GM23338 (cell line): ENCODE measurements at places on chromosomes 7 and 10.
A peak's percentile ranks its signal among the peaks of the same experiment; 100 is the strongest.

DNA sequence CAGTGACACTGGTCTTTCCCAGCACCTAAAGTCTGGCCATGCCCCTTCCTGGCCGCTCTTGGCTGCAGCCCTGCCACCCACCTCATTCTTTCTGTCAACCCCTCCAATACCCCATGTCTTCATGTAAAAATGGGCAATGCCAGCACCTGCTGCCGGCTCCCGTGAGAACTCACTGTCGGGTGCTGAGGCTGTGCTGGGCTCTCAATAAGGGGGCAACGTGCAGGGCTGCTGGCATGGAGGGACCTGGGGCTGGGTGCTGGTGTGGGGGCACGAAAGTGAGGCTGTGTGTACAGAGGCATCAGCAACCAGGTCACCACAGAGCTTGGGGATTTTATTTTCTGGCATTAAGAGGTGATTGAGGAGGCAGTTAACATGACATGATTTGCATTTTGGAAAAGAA, 65.3 kb downstream of the ALOX5 start:
- no peaks in the 10 kb centered on the region for H3K36me3 ChIP-seq
- no peak overlapping the region for H3K27ac ChIP-seq
- H3K4me3 ChIP-seq, result no peak overlapping the region

- H3K36me3 ChIP-seq, result no peaks in the 10 kb centered on the region
- H3K4me3 ChIP-seq, result no peak overlapping the region
- H3K27me3 ChIP-seq, result no peaks in the 10 kb centered on the region
- H3K27ac ChIP-seq, result no peak overlapping the region
Measured at GRCh38 chr7:106041140-106041717, 70.9 kb downstream of the SYPL1 start.

DNA sequence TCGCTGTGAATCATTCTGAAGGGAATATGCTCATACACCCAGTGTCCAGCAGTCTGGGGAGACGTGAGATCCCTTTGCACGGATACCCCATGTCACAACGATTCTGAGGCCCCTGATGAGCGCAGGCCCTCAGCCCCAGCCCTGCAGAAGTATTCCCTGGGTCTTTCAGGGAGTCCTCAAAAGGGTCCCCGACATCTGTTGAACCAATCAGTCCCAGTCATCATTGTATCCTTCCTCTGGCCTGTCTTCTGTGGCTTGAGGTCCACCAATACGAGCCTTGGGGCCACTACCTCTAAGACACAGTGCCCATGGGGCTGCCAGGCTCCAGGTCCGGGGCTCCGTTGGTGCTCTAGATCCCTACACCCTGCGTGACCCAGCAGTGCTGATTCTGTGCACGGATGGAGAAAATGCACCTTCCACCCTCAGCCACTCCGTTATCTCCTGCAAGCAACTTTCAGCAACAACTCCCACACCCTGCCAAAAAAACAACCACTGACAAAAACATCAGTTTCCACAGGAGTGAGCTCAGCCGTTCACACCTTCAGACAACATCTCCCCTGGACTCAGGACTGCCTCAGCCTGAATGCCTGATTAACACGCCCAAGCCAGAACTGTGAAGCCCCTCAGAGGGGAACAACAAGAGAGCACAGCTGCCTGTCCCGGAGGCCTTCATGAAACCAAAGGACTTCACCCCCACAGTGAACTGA, 46.9 kb upstream of the KDM7A start:
- H3K36me3 ChIP-seq, result no peaks in the 10 kb centered on the region
- DNase-seq, result no peak
- H3K4me1 ChIP-seq, result no peaks in the 10 kb centered on the region
- H3K27me3 ChIP-seq, result no peaks in the 10 kb centered on the region
- H3K27ac ChIP-seq, result no peak overlapping the region

- peak; percentile 25 for DNase-seq
- no peaks in the 10 kb centered on the region for H3K27me3 ChIP-seq
- no peaks in the 10 kb centered on the region for H3K4me1 ChIP-seq
- no peak overlapping the region for H3K27ac ChIP-seq
Measured at GRCh38 chr10:12221323-12222298, 25.6 kb downstream of the CDC123 start.

GRCh38 chr7:51471981-51472296, 155.3 kb upstream of the COBL start:
- peak; percentile 58 for DNase-seq
- peaks cover 12% of the 10 kb centered on the region; the same call in 1 of the 2 replicates for H3K27me3 ChIP-seq
- H3K36me3 ChIP-seq, result no peaks in the 10 kb centered on the region

GRCh38 chr10:5840314-5841307, 27.4 kb upstream of the GDI2 start:
- H3K27ac ChIP-seq, result no peak overlapping the region
- no peaks in the 10 kb centered on the region for H3K27me3 ChIP-seq
- H3K4me1 ChIP-seq, result 0 out of 2 replicates have a peak, but pooled peaks cover 3% of the 10 kb centered on the region
- H3K36me3 ChIP-seq, result no peaks in the 10 kb centered on the region
- no peak for DNase-seq
- no peak overlapping the region for H3K4me3 ChIP-seq

GRCh38 chr7:50552921-50553320, 12.3 kb downstream of the DDC start:
- no peaks in the 10 kb centered on the region for H3K27me3 ChIP-seq
- H3K4me3 ChIP-seq, result no peak overlapping the region
- no peaks in the 10 kb centered on the region for H3K36me3 ChIP-seq
- peak; percentile 57 for DNase-seq

- H3K27me3 ChIP-seq, result no peaks in the 10 kb centered on the region
- no peaks in the 10 kb centered on the region for H3K4me1 ChIP-seq
- no peak overlapping the region for H3K4me3 ChIP-seq
- no peak for DNase-seq
Measured at GRCh38 chr10:129861776-129862531, 102.1 kb downstream of the EBF3 start.

DNA sequence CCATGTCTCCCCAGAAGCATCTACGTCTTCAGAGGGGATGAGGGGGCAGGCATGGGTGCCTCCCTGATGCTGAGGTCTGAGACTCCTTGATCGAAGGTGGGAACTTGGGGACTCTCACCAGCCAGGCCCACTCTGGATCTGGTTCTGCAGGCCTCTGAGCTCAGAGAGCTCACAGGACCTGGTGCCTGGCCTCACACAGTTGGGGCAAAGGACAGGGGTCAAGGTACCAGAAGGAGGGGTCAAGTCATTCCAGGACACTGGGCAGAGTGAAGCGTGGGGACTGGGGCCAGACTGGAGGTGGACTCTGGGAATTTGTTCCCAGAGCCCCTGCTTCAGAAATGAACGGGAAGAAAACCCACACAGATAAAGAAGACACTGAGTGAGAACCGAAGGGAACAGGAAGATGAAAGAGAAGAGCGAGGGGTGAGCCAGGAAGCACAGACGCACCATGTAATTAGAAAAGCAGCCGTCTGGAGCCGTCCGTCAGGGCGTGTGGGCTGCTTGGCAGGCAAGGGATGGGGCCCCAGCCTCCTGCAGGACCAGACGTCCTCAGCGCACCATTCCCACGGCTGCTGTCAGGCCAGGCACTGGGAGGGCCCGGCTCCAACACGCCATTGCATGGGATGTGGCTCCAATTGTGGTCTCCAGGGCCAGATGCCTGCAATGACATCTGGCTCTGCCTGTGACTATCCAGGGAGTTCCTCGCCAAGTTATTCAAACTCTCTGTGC, 47.7 kb downstream of the ZCCHC24 start:
- H3K4me3 ChIP-seq, result no peak overlapping the region
- H3K36me3 ChIP-seq, result no peaks in the 10 kb centered on the region
- no peak overlapping the region for H3K27ac ChIP-seq
- no peaks in the 10 kb centered on the region for H3K27me3 ChIP-seq
- DNase-seq, result no peak

- 0 out of 2 replicates have a peak, but pooled peaks cover 6% of the 10 kb centered on the region for H3K36me3 ChIP-seq
Measured at GRCh38 chr10:77811831-77812430, 114.6 kb downstream of the DLG5 start.

DNA sequence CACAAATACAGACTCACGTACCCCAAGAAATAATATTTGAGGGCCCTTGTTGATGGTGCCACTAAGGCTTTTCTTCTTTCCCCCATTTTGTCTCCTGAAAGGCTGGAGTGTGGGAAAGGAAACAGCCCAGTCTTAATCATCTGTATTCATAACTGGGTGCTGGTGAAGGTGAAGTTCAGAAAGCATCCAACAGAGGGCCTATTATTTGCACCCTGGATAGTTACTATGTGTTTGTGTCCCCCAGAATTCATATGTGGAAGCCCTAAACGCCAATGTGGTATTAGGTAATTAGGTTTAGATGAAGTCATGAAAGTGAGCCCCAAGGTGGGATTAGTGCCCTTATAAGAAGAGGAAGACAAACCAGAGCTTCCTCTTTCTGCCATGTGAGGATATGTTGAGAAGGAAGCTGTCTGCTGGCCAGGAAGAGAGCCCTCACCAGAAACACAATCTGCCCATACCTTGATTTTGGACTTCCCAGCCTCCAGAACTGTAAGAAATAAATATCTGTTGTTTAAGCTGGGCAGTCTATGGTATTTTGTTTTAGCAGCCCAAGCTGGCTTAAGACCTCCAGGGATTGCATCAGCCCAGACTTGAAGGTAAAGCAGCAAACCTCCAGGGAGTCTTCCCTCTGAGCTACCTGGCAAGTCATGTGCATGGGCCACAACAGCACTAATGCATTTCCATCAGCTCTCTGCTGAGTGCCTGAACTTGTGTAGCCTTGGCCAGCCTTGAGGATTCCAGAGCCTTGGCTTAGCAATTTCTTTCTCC, 90.0 kb upstream of the ADRB1 start:
- peak; percentile 39 for DNase-seq
- no peaks in the 10 kb centered on the region for H3K36me3 ChIP-seq
- no peak overlapping the region for H3K4me3 ChIP-seq
- no peaks in the 10 kb centered on the region for H3K4me1 ChIP-seq
- H3K27me3 ChIP-seq, result no peaks in the 10 kb centered on the region

GRCh38 chr10:80530251-80530650, 7.5 kb upstream of the SH2D4B start:
- H3K4me3 ChIP-seq, result no peak overlapping the region
- no peak for DNase-seq
- H3K27ac ChIP-seq, result no peak overlapping the region
- no peaks in the 10 kb centered on the region for H3K36me3 ChIP-seq

DNA sequence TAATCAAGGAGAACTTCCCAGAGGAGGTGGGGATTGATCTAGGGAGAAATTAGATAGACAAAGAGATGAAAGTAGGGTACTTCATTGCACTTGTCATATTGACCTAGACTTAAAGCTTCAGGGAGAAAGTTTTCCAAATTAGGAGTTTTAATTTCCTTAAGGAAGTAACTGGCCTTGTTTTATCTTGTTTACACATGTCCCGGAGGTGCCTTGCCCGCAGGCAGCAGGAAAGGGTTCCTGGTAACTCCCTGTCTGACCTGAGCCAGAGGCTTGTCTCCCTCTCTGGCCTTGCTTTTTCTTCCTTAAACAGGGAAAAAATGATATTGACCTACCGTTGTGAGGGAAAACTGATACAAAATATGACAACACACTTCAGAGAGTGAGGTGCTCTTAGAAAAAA, 181.6 kb downstream of the EVX1 start:
- no peak overlapping the region for H3K27ac ChIP-seq
- DNase-seq, result no peak
- no peaks in the 10 kb centered on the region for H3K36me3 ChIP-seq
- H3K4me3 ChIP-seq, result no peak overlapping the region
- H3K4me1 ChIP-seq, result no peaks in the 10 kb centered on the region
- H3K27me3 ChIP-seq, result no peaks in the 10 kb centered on the region

GRCh38 chr10:73644015-73644743, 2.9 kb upstream of the MYOZ1 start:
- H3K4me3 ChIP-seq, result no peak overlapping the region
- peak; percentile 89 for DNase-seq
- H3K4me1 ChIP-seq, result peaks cover 9% of the 10 kb centered on the region
- H3K27me3 ChIP-seq, result no peaks in the 10 kb centered on the region

- H3K36me3 ChIP-seq, result no peaks in the 10 kb centered on the region
- H3K4me3 ChIP-seq, result no peak overlapping the region
- no peak for DNase-seq
- peaks cover 6% of the 10 kb centered on the region for H3K4me1 ChIP-seq
- no peaks in the 10 kb centered on the region for H3K27me3 ChIP-seq
- H3K27ac ChIP-seq, result no peak overlapping the region
Measured at GRCh38 chr7:39407723-39408122, 158.5 kb upstream of the YAE1 start.

DNA sequence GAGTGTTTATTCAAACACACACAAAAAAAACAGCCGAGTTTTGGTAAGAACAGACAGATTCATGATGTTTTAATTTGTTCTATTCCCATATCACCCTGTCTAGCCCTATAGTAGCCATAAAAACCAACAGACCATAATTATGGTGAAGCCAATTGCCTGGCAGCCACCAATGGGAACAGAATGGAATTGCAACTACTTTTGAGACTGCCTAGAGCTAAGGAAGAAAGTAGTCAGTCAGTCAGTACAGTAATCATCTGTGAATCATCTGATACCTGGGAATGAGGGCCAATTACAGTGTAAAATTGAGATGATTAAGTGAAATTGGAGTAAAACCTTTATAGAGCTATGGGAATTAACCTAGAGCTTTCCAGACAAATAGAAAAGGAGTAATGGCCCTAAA, 952.7 kb upstream of the KCND2 start:
- no peak overlapping the region for H3K27ac ChIP-seq
- no peak overlapping the region for H3K4me3 ChIP-seq
- no peaks in the 10 kb centered on the region for H3K36me3 ChIP-seq

DNA sequence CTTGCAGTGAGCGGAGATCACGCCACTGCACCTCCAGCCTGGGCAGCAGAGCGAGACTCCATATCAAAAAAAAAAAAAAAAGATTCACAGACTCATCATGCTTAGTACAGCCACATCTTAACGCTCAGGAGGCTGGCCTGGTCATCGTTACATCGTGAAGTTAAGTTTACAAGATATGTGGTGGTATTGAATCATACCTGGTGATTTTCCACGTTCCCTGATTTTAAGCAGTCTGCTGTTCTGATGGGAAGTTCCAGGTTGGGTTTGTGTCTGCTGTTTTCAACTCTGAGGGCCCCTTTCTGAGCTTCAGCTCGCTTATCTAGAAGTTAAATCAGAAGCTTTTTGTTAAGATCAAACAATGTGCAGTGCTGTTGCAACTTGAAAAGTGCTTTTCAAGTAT, 6.9 kb downstream of the PPP2R2D start:
- no peak for DNase-seq
- no peak overlapping the region for H3K4me3 ChIP-seq
- no peak overlapping the region for H3K27ac ChIP-seq
- no peaks in the 10 kb centered on the region; the same call in 1 of the 2 replicates for H3K36me3 ChIP-seq
- no peaks in the 10 kb centered on the region for H3K27me3 ChIP-seq

GRCh38 chr10:116565534-116565933, 19.8 kb downstream of the PNLIP start:
- no peak overlapping the region for H3K27ac ChIP-seq
- no peaks in the 10 kb centered on the region for H3K27me3 ChIP-seq
- no peak overlapping the region for H3K4me3 ChIP-seq
- H3K36me3 ChIP-seq, result no peaks in the 10 kb centered on the region

DNA sequence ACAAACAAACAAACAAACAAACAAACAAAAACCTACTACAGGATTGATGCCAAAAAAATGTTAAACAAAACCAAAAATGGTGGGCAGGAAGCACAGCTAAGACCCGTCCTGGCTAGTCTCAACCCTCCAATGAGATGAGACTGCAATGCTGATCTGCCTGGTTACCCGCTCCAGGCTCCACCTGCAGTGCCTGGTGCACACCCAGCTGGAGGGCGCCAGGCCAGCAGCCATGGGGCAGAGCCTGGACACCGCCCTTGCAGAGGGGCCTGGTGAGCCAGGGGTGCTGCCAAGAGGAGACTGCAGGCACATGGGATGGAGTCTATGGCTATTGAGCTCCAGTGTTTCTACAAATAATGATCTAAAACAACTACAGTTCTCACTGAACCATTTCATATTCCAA, 107.0 kb downstream of the LARP4B start:
- no peaks in the 10 kb centered on the region for H3K4me1 ChIP-seq
- no peak overlapping the region for H3K4me3 ChIP-seq
- no peak overlapping the region for H3K27ac ChIP-seq
- no peaks in the 10 kb centered on the region for H3K27me3 ChIP-seq
- no peak for DNase-seq
- H3K36me3 ChIP-seq, result peaks cover 46% of the 10 kb centered on the region

- no peak overlapping the region for H3K4me3 ChIP-seq
- H3K27me3 ChIP-seq, result no peaks in the 10 kb centered on the region
- H3K4me1 ChIP-seq, result no peaks in the 10 kb centered on the region
- H3K36me3 ChIP-seq, result no peaks in the 10 kb centered on the region
Measured at GRCh38 chr7:44650772-44651171, 44.3 kb downstream of the OGDH start.
